Fibroblast of the aortic adventitia (primary cell): ENCODE measurements at places on chromosomes 4 and X. TPM values are rescaled to one million over a fixed set of nuclear protein-coding genes. Genes with fewer than 3 reads are reported as not detected.
A peak's percentile ranks its signal among the peaks of the same experiment; 100 is the strongest.

Gene CHRNA9
- total RNA-seq: 0.09 TPM in 1 of 2 replicates, not detected in the other

Gene COX7B2
- total RNA-seq: not detected in 2 replicates

Gene RNF128
- total RNA-seq: 0.82 and 12.6 TPM in 2 replicates

Gene LNX1
- 1.6 and 3.5 TPM in 2 replicates for total RNA-seq

Gene WDR17
- total RNA-seq: 2.6 and 3.1 TPM in 2 replicates

Gene STATH
- 0.72 TPM in 1 of 2 replicates, not detected in the other for total RNA-seq

Gene PCDH19
- 0.09 TPM in 1 of 2 replicates, not detected in the other for total RNA-seq

Gene RTL3
- 0.27 TPM in 1 of 2 replicates, not detected in the other for total RNA-seq

Gene RTL5
- 2.3 and 4.3 TPM in 2 replicates for total RNA-seq

Gene ERAS
- not detected in 2 replicates for total RNA-seq

Gene EVC
- total RNA-seq: 58.2 and 127 TPM in 2 replicates

Gene POF1B
- total RNA-seq: not detected in 2 replicates

Gene KIT
- total RNA-seq: 0.49 and 2.7 TPM in 2 replicates

Gene CCSER1
- total RNA-seq: under 0.01 TPM in 1 of 2 replicates, not detected in the other

Gene CDS1
- total RNA-seq: 0.36 and 0.57 TPM in 2 replicates

DNA sequence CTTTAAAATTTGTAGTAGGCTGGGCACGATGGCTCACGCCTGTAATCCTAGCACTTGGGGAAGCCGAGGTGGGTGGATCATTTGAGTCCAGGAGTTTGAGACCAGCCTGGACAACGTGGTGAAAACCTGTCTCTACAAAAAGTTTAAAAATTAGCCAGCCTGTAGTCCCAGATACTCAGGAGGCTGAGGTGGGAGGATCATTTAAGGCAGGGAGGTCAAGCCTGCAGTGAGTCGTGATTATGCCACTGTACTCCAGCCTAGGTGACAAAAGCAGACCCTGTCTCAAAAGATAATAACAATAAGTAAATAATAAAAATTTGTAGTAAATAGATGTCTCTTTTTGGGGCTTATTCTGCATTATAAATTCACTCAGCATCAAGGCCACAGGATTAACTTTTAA is 118.5 kb downstream of the IRF2 start:
- no peak for DNase-seq

DNA sequence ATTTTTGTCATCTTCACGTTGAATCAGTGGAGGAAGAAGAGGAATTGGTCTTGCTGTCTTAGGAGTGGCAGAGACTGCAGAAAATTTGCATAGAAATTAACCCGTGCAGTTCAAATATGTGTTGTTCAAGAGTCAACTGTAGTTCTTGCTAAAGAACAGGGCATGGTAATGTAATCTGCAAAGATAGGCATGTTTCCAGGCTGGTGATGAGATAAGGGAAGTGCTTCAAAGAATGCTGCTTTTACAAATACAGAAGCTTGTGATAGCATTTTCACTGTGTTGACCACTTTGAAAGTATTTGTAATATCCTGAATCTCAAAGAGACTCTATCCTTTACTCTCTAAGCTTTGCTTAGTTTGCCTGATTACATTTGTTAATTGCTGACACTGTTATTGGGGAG is 60.1 kb downstream of the PRRG1 start:
- DNase-seq: no peak

GRCh38 chrX:153582896-153583295 is 16.0 kb downstream of the CCNQ start:
- DNase-seq: no peak

GRCh38 chr4:76301068-76301774 is 5.3 kb upstream of the STBD1 start:
- DNase-seq: peak; percentile 64

- DNase-seq: no peak
These were observed 241.1 kb upstream of the TLL1 start for GRCh38 chr4:165631912-165632311.

DNA sequence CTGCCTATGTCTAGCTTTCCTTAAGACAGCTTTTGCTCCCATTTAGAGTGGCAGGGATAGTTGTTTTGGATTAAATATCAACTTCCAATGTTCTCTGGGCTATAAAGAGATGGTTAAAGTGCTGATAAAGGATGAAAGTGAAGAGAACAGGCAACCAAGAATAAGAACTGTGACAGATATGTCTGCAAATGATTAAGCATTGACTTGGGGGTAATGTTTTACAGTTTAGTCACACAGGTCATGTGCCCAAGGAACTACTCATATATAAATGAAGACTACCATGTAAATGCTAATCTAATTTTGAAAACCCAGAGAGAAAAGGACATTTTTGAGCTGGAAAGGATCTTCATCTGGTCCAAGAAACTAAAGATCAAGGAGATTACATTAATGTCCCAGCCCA is 42.1 kb downstream of the RBMX2 start:
- no peak for DNase-seq

GRCh38 chr4:185708348-185708747 is 103.6 kb downstream of the SORBS2 start:
- peak; percentile 76 for DNase-seq

GRCh38 chr4:144621681-144622080 is 24.3 kb upstream of the HHIP start:
- DNase-seq: no peak

DNA sequence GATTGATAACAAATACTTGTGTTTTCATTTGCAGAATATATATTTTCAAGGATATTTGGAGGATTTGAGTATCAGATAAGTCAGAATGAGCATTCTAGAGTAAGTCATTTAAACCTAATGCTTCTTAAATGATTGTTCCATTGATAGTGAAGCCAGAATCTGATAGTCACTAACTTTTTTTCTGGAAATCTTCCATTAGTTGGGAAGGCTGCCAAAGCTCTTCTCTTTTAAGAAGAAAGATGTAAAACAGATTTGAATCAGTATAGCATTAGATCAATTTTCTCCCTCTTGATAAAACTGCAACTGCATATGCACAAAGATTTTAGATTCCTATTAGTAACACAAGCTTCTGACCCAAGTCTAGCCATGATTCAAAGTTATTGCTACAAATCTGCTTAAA is 256.7 kb downstream of the SPOCK3 start:
- DNase-seq: peak; percentile 9

- DNase-seq: no peak
These were observed 558.4 kb upstream of the IGFBP7 start for GRCh38 chr4:57668621-57669020.

GRCh38 chr4:26218677-26219605 is 101.9 kb upstream of the RBPJ start:
- no peak for DNase-seq

DNA sequence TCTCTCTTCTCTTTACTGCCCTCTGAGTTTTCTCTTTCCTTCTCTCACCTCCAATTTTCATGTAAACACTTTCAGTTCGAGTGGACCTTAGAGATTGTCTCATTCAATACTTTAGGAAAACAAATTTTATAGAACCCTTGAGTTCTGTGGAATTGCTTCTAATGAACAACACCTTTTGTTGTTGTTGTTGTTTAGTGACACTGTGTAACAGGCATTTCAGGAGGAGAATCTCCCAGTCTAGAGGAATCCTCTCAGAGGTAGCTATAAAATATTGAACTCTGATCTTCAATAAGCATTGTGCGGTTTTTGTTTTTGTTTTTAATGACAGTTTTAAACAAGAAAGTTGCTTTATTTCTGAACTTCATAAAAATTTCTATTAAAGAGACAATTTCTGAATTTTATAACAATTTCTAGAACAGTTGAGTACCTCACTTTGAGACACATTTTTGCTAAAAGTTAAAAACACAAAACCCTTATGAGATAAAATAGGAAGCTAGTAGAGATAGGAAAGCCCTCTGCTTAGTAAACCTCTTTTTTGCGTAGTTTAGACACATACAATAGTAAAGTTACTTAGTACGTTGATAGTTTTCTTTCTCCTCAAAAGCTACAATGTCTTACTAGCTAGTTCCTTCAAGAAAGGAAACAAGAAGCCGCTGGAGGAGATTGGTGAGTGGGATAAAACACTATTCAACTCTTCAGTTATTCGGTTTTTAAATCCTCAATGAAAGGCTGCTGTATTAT is 38.8 kb downstream of the CLCN3 start:
- DNase-seq: peak; percentile 15

GRCh38 chr4:93828332-93828994 is at the start of gene ATOH1:
Gene ATOH1, plus strand, starts transcription at chr4:93828753. Its CDS starts 174 bp downstream, at chr4:93828927.
- DNase-seq: no peak

GRCh38 chr4:99872570-99872969 is 21.7 kb downstream of the LAMTOR3 start:
- DNase-seq: no peak

GRCh38 chr4:139524062-139524631 is 31.9 kb downstream of the SETD7 start:
- DNase-seq: no peak

DNA sequence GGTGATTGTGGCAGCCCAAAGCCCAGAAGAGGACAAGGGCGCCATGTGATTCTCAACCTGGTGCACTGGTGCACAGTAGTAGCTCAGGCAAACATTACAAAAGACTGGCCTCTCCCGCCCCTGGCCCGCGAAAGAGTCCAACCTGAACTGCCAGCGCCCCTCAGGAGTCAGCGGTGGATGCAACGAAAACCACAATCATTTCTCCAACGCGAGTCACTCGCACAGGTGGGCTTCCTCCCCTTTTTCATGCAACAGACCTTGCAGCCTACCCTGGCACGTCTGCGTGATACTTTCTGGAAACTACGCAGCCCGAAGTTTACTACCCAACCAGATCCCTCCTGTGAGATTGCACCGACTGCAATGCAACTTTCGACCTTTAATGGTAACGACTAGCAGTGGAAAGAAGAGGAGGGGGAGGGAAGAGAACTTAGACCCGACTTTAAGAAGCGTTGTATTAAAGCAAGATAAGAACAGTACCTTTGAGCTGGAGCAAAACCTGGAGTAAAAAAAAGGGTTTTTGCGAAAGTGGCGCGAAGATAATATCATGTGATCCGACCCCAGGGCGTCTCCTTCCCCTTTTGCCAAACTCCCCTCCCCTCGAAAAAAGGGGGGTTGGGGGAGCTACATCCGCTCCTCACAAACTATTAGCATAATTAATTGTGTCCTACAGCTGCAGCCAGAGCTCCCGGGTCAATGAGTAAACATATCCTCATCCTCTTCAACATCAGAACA is 63.3 kb upstream of the CCDC160 start:
- no peak for DNase-seq

DNA sequence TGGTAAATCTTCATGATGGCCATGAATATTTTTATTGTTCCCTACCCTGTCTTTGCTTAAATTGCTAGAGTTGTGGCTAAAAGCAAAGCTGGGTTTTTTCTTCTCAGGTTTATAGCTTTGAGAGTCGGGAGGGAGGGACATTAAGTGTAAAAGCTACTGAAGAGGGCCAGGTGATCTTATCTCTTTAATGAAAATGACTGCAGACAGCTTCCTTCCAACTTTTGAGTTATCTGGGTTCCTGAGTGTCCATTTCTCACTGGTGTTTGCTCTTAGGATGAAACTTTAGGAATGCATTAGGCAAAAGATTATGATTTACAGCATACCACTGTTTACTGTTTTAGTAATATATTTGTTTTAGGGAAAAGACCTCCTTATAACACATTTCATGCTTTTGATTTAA is 187.7 kb downstream of the SHROOM3 start:
- no peak for DNase-seq

GRCh38 chr4:73978886-73979285 is 2.9 kb downstream of the PF4 start:
- DNase-seq: peak; percentile 87

GRCh38 chrX:10922835-10923234 is 188.3 kb upstream of the HCCS start:
- no peak for DNase-seq

- DNase-seq: no peak
These were observed 408.6 kb downstream of the PPP3CA start for GRCh38 chr4:100938698-100939097.

- peak; percentile 92 for DNase-seq
These were observed 7.4 kb downstream of the HNRNPH2 start for GRCh38 chrX:101415180-101416145.

GRCh38 chr4:2714061-2714770 is 41.9 kb downstream of the TNIP2 start:
- DNase-seq: peak; percentile 76

GRCh38 chrX:86023811-86024210 is 23.5 kb downstream of the CHM start:
- DNase-seq: no peak

- no peak for DNase-seq
These were observed 27.8 kb upstream of the SLC25A6 start for GRCh38 chrX:1419545-1420355.

- DNase-seq: no peak
These were observed 453.9 kb downstream of the PDHA2 start for GRCh38 chr4:96293806-96294205.

- no peak for DNase-seq
These were observed 203.9 kb upstream of the GRID2 start for GRCh38 chr4:92099861-92100260.

DNA sequence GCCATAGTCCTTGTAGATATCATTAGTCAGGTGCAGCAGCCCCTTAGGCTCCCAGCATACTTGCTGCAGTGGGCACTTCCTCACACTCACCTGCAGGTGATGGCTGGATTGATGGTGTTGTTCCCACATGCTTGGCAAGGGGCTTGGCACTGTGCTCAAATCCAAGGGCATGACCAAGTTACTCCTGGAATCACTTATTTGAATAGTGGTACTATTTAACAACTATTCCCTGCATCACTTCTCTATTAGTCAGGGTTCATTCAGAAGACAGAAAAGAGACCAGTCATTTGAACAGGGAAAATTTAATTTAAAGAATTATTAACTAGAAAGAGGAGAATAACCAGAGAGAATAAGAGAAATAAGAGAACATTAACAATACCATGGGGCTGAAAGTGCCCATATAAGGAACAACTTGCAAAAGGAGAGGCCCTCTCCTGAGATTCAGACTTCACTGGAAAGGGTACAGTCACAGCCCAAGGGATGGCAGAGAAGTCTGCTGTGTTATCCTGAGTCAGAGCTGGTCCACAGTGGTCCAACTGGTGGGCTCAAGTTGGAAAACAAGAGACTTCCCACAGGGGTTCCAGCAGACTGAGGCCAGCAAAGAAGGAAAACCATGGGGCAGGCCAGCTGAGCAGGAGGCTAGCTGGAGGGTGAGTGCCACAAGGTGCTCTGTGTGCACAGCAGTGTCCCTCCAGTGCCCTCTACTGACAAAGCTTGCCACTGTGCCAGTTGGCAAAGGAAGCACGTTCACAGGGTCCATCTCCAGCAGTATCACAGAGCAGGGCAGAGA is 9.8 kb downstream of the SPP1 start:
- DNase-seq: peak; percentile 40

GRCh38 chr4:186146458-186146857 is 42.0 kb downstream of the FAM149A start:
- DNase-seq: no peak

GRCh38 chr4:16437836-16438235 is 211.6 kb upstream of the TAPT1 start:
- peak; percentile 28 for DNase-seq
